Upper lobe of right lung (tissue), 1 donor: ENCODE measurements at places on chromosomes 4 and X.

DNA sequence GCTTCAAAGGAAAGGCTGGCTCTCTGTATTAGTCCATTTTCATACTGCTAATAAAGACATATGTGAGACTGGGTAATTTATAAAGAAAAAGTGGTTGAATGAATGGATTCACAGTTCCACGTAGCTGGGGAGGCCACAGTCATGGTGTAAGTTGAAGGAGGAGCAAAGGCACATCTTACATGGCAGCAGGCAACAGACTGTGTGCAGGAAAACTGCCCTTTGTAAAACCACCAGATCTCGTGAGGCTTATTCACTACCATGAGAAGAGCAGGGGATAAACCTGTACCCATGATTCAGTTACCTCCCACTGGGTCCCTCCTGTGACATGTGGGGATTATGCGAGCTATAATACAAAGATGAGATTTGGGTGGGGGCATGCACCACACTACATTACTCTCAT lies 1486.6 kb downstream of the PCDH7 start:
- H3K36me3 ChIP-seq: no peaks in the 10 kb centered on the region
- no peak overlapping the region for H3K27ac ChIP-seq
- no peak for DNase-seq
- H3K27me3 ChIP-seq: no peaks in the 10 kb centered on the region

DNA sequence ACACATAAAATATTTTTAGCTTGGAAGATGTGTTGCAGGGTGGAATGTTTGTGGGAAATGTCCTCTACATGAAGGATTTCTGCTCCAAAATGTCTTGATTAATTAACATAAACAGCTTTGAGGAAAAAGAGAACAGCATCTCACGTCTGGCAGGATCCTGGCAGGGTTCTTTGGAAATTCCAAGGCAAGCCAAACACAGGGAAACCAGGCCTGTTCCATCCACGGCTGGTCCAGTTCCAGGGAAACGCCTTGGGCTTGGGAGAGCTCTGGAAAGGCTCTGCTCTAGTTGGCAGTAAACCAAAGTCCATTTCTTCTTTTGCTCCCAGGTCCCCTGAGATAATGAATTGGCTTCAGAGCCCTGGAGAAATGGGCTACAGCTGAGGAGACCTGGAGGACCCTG lies 42.4 kb upstream of the GAB1 start:
- no peak overlapping the region for H3K27ac ChIP-seq
- H3K36me3 ChIP-seq: no peaks in the 10 kb centered on the region

- H3K27me3 ChIP-seq: no peaks in the 10 kb centered on the region
- no peak overlapping the region for H3K4me3 ChIP-seq
- no peak for DNase-seq
- no peaks in the 10 kb centered on the region for H3K4me1 ChIP-seq
- no peaks in the 10 kb centered on the region for H3K36me3 ChIP-seq
These were observed 288.0 kb upstream of the ATOH1 start for GRCh38 chr4:93540562-93540961.

GRCh38 chr4:81531410-81531809 lies 59.7 kb upstream of the RASGEF1B start:
- H3K27me3 ChIP-seq: no peaks in the 10 kb centered on the region
- no peak overlapping the region for H3K4me3 ChIP-seq
- H3K27ac ChIP-seq: no peak overlapping the region
- no peaks in the 10 kb centered on the region for H3K36me3 ChIP-seq
- no peak for DNase-seq

DNA sequence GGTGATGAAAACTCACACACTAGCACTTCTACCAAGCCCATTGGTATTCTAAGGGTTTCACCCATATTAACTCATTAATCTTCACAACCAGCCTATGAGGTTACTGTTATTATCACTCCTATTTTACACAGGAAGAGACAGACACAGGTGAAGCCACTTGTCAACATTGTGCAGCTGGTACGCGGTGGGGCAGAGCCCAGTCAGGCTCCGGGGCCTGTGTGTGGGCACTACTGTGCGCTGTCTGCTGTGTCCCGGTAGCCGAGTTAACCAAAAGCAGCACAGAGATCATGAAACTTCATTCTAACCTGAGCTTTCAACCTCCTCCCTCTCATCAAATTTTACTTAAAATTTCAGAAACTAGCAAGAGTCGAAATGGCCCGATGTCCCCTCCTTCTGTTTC lies 111.3 kb downstream of the PHKA2 start:
- DNase-seq: no peak
- H3K36me3 ChIP-seq: no peaks in the 10 kb centered on the region
- no peak overlapping the region for H3K27ac ChIP-seq

DNA sequence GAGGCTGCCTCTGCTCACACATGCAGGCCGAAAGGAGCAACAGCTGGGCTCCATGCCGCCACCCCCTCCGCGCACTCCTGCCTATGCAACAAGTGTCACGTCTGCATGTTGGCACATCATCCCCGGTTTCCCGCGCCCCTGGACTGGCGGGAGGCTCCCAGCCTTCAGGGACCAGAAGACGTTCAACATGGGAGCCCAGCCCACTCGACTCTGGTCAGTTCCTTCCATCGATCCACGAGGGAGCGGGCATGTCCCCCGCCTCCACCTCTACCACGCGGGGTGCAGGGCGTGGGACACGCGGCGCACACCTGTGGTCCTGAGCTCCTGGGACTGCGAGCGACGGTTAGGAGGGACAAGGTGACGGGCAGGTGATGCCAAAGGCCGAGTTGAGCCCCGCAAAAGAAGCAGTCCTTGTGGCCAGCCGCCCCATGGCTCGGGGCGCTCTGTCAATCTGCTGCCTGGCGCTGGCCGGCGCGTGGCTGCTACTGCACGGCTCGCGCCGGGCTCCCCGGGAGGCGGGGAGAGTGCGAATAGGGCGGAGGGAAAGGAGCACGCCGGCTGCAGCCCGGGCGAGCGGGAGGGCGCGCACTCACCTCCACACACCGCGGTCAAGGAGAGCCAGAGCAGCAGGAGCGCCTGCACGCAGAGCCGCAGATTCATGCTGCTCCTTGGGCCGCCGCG lies 645 bp downstream of the APLN start:
- no peaks in the 10 kb centered on the region for H3K36me3 ChIP-seq
- no peak overlapping the region for H3K27ac ChIP-seq
- H3K27me3 ChIP-seq: no peaks in the 10 kb centered on the region

DNA sequence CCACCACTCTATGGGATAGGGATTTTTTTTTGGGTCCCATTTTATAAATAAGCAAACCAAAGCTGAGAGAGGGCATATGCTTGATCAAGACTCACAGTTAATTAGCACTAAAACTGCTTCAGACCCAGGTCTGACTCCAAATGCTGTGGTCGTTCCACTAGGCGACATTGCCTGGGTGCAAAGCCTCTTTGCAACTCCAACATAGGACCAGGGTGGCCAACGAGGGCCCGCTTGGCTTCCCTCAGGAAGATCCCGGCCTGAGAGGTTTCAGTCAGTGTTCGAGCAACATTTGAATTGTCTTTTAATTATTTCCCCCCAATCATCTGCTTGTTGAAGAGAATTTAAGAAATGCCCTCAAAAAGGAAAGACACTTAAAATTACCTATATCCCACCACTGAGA lies 11.2 kb downstream of the PJA1 start:
- DNase-seq: no peak
- no peak overlapping the region for H3K27ac ChIP-seq
- no peaks in the 10 kb centered on the region for H3K36me3 ChIP-seq
- H3K4me3 ChIP-seq: no peak overlapping the region
- H3K4me1 ChIP-seq: no peaks in the 10 kb centered on the region
- H3K27me3 ChIP-seq: no peaks in the 10 kb centered on the region

DNA sequence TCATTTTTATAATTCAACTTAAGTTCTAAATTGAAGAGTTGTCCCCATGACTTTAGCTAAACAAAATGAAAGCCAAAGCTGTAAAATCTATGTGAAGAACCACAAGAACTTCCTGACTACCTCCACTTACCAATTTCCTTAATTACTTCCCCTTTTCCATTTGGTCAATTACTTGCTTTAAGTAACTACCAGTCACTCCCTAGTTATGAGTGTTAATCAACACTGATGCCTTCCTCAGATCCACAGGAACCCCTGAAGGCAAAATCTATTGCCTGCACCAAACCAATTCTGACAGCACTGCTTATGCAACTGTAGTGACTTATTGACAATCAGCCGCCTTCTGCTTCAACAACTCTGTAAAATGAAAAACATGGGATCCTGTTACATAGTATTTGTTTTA lies 10.5 kb downstream of the RBMX start:
- H3K36me3 ChIP-seq: peaks cover 68% of the 10 kb centered on the region
- no peak overlapping the region for H3K27ac ChIP-seq
- no peaks in the 10 kb centered on the region for H3K27me3 ChIP-seq

DNA sequence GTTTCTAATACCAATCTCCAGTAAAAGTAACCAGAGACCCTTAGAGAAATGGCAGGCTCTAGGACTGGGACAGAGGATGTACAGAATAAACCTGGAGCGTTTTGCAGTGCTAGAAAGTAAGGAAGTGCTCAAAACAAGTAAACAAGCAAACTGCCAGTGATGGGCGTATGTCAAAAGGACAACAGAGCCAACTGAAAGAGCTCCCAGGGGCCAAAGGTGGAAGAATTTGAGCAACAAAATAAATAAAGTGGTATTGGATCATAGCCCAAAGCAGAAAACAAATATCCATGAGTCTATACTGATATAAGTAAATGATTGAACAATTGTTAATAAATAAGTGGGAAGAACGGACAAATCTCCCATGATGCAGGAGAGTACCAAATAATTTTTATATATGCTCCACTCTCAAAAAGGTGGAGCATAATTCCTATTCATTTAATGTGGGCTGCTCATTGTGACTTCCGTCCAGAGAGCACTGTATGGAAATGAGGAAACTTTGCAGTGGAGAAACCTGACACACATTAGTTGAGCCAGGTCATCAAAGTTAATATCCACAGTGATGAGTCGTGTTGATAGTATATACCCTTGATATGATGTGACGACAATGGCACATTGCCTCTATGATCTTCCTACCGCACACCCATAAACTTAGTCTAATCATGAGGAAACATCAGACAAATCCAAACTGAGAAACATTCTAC lies 17.8 kb upstream of the SEPTIN11 start:
- no peak overlapping the region for H3K4me3 ChIP-seq
- H3K27ac ChIP-seq: no peak overlapping the region
- no peaks in the 10 kb centered on the region for H3K36me3 ChIP-seq
- no peaks in the 10 kb centered on the region for H3K27me3 ChIP-seq
- DNase-seq: no peak
- H3K4me1 ChIP-seq: no peaks in the 10 kb centered on the region

DNA sequence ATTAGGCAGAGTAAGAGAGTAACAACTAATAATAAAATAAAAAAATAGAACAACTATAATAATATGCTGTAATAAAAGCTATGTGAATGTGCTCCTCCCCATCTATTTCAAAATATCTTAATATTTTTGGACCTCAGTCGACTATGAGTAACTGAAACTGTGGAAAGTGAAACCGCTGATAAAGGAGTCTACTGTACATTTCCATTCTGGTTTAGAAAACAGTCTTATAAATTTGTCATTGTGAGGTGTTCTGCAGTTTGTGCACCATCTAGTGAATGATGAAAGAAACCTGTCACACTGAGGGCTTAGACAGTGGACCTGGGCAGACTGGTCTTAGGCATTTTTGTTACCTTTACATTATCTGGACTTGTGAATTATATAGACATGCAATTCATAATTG lies 42.0 kb downstream of the TMEM150C start:
- H3K4me3 ChIP-seq: no peak overlapping the region
- no peaks in the 10 kb centered on the region for H3K27me3 ChIP-seq
- DNase-seq: no peak
- H3K36me3 ChIP-seq: no peaks in the 10 kb centered on the region
- H3K4me1 ChIP-seq: no peaks in the 10 kb centered on the region
- H3K27ac ChIP-seq: no peak overlapping the region

DNA sequence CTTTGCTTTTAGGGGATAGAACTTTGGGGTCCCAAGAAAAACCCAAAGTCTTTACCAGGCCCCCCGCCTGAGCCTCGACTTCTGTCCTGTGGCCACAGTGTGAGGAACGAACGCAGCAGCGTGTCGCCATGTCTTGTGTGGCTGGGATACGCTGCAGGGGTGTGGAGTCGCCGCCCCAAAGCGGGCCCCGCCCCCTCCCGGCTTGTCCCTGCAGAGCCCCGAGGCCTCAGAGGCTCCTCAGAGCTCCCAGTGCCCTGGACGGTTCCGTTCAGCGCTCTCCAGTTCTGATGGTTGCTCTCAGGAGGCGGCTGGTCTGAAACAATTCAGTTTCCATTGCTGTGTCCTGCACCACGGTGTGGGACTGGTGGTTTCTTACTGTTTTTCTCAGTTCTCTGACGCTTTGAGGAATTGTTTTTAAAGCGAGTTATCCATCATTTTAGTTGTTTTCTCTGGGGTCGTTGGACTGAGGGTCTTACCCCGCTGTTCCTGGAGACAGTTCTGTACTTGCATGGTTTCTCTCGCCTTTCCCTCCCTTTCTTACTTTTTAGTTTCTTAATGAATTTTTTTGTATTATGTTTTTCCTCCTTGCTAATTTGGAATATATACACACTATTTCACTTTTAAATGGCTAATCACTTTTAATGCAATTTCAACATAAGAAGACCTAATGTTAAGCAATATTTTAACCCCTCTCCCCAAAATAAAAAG lies 1.6 kb upstream of the IDUA start:
- peaks cover 25% of the 10 kb centered on the region for H3K4me1 ChIP-seq
- H3K4me3 ChIP-seq: peak overlapping the region; percentile 28
- DNase-seq: peak; percentile 94
- no peaks in the 10 kb centered on the region for H3K36me3 ChIP-seq
- no peak overlapping the region for H3K27ac ChIP-seq

GRCh38 chr4:17636696-17637622 lies 22.5 kb downstream of the MED28 start:
- H3K27me3 ChIP-seq: no peaks in the 10 kb centered on the region
- DNase-seq: peak; percentile 85
- H3K36me3 ChIP-seq: peaks cover 34% of the 10 kb centered on the region
- no peak overlapping the region for H3K4me3 ChIP-seq
- H3K27ac ChIP-seq: no peak overlapping the region

DNA sequence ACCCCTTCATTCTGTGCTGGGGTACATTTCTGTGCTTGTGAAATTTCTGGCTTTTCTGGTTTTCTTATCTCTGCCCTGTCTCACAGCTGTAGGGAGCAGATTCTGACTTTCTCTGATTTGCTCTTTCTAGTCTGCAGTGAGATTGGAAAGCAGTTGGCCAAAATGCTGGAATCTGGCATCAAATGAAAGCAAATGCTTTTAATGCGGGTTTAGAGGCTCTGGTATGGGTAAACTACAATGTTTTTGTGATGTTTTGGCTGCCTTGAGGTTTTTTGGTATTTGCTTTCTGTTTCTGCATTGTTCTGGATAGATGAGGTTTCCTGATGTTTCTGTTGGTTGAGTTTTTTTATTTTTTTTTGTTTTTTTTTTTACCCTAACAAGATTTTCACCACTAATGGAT lies 23.8 kb downstream of the SMIM20 start:
- H3K4me3 ChIP-seq: no peak overlapping the region
- H3K4me1 ChIP-seq: no peaks in the 10 kb centered on the region

- DNase-seq: no peak
- no peaks in the 10 kb centered on the region for H3K27me3 ChIP-seq
- no peaks in the 10 kb centered on the region for H3K4me1 ChIP-seq
These were observed 166.7 kb upstream of the ANKRD50 start for GRCh38 chr4:124879195-124879594.
